GM13977 (cell line): ENCODE measurements at places on chromosomes 4 and X.

GRCh38 chr4:143782521-143782920, 82.0 kb upstream of the FREM3 start:
- DNase-seq: no peak

DNA sequence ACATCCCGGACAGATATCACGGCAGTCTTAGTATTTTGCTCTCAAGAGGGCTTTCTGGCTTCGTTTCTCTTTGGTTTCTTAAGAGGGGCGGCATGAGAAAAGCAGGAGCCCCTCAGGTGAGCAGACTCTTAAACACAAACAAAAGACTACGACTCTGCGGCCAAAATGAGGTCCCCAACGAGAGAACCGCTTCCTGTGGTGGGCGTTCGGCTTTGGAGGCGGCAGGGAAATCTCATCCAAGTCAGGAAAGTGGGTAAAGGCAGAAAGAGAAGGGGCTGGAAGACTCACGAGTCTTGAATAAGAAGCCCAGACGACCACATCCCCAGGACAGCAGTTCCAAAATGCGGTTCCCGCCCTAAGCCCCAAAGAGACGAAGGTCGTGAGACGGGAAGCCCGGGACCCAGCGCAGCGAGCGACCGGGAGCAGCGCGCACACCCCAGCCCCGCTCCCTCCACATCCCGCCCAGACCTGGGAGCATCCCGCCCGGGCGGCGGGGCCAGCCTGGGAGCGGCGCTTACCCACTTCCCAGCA, 409 bp downstream of the UGDH start:
- peak; percentile 50 for DNase-seq

GRCh38 chr4:40763228-40763716, 13.5 kb downstream of the NSUN7 start:
- peak; percentile 71 for DNase-seq

GRCh38 chr4:170089274-170089667, 485 bp downstream of the AADAT start:
- DNase-seq: peak; percentile 20

DNA sequence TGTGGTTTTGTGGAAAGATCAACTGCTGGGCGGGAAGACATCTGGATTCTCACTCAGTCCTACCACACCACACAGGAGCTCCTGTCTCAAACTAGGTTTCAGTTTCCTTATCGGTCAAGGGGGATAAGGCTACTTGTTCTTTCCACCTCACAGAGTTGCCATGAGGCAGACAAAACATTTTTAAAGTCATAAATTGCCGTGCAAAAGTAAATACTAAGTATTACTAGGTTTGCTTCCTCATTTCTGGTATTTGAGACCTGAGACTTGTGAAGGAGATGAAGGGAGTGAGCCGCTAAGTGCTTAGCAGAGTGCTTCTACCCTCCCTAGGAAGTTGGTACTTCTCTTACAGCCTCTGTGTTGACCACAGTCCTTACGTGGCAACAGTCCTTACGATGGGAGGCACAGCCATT, 1.5 kb downstream of the LAP3 start:
- DNase-seq: peak; percentile 53

DNA sequence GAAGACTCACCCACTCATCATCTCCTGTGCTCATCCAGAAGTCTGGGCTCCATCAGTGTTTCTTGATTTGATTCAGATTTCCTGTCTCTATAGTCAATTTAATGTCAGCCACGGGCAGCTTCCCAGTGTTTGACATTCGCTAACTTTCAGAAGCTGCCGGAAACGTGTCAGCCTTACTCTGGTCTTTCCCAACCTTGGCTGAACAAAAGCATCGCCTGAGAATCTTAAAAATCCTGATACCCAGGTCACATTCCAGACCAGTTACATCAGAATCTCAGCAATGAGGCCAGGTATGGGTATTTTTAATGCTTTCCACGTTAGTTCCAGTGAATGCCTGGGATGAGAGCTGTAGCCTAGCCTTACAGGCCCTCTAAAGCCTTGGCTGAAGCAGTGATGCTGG, 233.8 kb downstream of the FRMPD4 start:
- DNase-seq: no peak

GRCh38 chrX:139091878-139092277, 380.4 kb upstream of the FGF13 start:
- DNase-seq: no peak

DNA sequence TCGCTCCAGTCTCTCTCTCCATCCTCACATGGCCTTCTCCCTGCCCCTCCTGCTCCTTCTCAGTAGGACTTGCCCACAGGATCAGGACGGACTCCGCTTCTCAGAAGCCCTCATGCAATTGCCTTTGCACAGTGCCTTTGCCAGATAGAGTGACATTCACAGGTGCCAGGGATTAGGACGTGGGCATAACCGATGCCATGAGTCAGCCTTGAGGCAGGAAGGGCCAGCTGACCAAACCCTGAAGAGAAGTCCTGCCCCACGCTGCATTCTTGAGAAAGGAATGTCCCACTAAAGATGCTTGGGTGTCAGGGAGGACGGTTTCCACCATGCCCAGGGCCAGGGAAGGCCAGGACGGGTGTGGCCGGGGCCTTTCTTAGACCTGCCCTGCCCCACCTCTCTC, 6.6 kb upstream of the GRPEL1 start:
- DNase-seq: no peak

DNA sequence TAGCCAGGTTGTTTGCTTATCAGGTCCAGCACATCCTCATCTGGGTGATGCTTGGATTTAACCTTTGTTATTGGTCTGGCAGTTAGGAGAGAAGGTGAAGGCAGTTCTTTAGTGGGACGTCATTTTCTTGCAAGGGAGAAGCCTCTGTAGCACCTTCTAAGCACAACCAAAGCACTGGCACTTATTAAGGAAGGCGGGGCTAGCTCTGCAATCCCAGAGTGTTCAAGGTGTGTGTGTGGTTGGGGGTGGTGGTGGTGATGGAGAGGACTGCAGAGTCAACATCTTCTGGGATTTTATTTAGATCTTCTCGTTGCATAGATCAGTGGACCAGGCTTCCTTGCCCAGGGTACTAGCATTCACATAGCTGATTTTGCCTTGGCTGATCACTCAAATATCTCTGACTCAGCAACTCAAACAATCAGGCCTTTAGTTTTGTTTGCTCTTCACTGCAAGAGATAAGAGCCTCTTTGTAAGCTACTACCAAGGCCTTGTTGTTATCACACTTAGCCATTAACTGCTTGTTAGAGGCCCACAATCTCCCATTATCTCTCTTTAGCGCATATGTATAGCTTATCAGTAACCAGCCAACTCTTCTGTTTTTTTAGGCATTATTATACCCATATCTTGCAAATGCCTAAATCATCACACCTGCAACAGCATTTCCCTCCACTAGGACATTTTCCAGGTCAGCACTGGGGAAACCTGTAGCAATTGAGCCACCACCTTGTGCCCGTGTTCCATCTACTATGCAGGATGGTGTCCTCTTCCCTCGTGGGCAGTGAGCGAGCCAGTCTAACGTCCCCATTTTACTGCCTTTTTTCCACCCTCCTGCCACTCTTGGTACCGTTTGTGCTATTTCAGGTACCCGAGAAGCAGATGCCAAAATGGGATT, 36.5 kb upstream of the LINC00632 start:
- DNase-seq: no peak

DNA sequence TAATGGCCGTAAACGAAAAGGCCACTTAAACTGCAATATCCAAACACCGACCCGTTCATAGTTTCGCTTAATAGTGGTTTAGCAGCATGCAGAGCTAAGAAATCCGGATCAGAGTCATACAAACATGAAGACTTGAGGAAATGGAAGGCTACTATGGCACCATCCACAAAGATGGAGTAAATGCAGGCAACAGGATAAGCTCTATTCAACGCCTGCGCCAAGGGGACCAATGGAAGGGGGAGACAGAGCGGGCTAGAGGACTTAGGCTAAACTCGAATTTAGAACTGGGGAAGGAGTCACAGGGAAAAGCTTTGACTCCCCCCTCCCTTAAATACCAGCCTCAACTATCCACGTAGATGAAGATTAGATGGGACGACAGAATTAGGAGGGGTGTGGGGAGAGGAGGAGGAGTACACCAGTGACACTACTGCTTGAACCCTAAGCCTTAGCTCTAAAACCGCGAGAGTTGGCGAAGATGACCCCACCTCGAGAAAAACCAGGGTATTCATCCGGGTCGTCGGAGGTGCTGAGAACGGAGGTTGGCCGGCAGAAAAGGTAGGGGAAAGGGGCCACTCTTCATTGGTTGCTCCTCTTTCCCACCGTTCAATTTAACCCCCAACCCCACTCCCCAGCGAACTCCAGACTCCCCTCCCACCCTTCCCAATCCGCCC, 3.5 kb downstream of the HUWE1 start:
- no peak for DNase-seq

DNA sequence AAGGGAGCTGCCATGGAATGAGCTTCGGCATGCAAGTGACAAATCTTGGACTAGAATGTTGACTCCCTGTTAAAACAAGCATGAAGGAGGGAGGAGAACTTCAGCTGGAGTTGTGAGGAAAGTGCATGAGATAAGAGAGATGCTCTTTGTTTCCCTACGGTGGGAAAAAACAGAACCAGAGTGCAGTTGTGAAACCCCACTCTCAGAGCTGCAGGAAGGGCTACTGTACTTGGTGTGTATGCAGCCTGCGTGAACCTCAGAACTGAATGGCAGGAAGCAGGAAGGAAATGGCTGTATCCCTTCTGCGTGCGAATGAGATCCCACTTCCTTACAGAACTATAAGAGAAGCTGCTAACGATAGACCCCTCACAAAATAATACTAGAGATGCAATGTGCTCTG, 57.2 kb downstream of the EGF start:
- no peak for DNase-seq

DNA sequence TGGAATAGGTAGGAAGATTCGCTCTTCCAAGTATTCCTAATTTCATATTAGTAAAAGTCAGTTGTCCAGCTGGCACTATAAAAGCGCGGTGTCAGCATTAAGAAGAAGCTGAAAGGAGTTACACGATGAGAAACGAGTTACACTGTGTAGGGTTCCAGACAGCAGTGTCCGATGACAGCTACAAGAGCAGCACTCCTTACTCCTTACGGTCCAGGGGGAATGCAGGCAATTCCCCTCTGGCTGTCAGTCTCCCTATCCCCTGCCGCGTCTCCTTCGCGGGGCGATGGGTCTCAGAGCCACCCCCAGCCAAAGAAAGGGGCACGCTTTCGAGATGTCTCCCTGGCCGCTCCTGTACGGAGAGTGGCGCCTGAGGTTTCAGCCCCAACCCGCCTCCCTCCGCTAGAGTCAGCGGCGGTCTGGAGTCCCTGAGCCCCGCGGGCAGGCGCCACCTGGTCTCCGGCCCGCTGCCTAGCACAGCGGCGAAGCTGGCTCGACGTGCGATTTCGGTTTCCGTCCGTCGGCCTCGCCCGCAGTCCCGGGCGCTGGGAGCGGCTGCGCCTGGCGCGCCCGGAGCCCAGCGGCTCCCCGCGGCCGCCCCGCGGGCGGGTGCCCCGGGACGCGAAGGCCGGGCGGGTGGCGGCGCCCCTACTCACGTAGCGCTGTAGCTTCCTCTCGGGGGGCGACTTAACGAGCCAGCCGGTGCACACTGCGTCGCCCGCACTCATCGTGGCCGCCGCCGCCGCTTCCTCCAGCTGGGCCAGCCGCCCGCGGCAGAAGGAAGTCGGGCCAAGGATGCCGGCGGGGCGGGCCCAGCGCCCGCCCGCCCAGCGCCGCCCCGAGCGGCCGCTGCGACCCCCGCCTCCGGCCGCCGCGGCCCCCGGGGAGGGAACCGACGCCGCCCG, at the start of gene GAB3:
TSS of gene GAB3 (minus strand) at position 777 of the 902 bp plus-strand sequence. CDS start at position 725, 52 bp downstream.
- DNase-seq: peak; percentile 47

- no peak for DNase-seq
These were observed 28.0 kb downstream of the PPP2R3B start for GRCh38 chrX:358651-359143.

GRCh38 chr4:145819853-145820181, 118.8 kb downstream of the ZNF827 start:
- DNase-seq: no peak

DNA sequence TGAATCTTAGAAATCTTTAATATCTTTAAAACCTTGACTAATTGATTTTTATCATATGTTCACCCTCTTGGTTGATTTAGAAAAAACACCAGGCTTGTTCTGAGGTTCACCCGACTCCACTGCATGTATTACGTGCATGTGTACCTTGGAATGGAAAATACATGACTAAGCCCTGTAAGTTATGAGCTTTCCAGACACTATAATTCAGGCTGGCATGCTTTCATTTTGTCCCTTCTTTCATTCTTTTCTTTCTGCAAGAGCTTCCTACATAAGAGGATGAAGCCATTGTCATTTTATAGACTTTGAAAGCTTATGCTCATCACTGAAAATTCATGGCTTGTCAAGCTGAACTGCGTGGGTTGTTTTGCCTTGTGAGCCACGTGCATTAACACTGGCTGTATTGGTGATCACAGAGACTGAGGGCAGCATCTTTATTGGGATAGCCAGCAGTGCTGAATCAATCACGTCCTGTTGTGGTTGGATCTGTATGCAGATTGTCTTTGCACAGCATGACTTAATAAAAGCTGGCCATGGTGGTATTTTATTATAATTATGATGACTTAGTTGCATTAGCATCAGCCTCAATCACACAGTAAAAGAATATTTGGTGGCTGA, 141.9 kb downstream of the SLIT2 start:
- no peak for DNase-seq

DNA sequence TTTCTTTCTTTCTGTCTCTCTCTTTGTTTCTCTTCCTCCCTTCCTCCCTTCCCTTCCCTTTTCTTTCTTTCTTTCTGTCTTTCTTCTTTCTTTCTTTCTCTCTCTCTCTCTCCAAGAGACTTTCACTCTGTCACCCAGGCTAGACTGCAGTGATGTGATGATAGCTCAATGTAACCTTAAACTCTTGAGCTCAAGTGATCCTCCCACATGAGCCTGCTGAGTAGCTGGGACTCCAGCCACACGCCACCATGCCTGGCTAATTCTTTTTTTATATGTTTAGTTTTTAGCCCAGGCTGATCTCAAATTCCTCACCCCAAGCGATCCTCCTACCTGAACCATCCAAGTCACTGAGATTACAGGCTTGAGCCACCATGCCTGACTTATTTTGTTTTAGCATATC, 64.3 kb upstream of the EMCN start:
- no peak for DNase-seq

DNA sequence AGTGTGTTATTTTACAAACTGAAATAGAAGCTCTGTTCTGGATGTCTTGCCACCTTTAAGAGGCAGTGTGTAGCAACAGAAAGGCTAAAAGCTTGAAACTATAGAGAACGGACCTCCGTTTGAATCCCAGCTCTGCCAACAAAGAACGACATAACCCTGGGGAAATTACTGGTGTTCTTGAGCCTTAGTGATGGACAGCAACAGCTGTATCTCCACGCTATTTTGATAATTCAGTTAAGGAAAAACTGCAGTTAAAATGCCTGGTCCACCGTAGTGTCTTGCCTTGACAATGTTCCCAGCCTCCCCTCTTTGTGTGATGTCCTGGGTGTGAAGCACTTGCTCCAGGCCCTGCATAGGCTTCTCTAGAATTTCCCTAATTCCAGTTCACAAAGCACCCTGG, 256.8 kb upstream of the HS3ST1 start:
- DNase-seq: no peak

GRCh38 chr4:151862766-151863165, 102.0 kb upstream of the GATB start:
- DNase-seq: no peak

DNA sequence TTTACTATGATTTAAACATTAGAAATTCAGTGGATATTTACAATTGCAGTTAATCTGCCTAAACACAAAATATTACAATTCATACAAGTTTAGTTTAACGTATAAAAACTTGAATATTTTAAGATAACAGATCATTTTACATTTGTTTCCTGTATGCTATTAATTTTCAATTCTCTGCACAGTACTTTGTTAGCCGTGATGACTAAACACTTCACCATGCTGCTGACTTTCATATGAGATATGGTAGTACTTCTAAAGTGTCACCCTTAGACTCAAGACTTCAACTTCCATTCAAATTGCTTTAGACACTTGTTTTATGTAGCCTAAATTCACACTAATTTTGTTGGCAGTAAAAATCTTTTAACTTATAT, 1646.4 kb upstream of the ADGRL3 start:
- no peak for DNase-seq
